ENCODE measurements at places on chromosomes 6 and 20.

GRCh38 chr20:8424010-8424409 is 291.9 kb downstream of the PLCB1 start:
- DNase-seq = no peak

DNA sequence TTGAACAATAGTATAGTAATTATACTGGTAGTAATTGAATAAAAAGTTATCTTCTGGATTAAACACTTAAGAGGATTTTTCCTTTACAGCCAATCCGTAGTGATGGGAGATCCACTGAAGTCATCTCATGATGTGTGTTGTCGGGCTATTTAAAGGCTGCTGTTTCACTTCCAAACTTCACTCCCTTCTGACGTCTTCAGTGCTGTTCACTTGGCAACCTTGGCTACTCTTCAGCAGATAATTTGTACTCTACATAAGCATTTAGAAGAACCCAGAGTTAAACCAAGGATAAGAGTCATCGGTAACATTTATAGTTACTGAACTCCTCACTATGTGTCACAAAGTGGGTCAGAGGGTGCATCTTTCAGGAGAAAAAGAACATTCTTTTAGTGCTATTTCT is 179.1 kb upstream of the EYA4 start:
- DNase-seq = no peak

DNA sequence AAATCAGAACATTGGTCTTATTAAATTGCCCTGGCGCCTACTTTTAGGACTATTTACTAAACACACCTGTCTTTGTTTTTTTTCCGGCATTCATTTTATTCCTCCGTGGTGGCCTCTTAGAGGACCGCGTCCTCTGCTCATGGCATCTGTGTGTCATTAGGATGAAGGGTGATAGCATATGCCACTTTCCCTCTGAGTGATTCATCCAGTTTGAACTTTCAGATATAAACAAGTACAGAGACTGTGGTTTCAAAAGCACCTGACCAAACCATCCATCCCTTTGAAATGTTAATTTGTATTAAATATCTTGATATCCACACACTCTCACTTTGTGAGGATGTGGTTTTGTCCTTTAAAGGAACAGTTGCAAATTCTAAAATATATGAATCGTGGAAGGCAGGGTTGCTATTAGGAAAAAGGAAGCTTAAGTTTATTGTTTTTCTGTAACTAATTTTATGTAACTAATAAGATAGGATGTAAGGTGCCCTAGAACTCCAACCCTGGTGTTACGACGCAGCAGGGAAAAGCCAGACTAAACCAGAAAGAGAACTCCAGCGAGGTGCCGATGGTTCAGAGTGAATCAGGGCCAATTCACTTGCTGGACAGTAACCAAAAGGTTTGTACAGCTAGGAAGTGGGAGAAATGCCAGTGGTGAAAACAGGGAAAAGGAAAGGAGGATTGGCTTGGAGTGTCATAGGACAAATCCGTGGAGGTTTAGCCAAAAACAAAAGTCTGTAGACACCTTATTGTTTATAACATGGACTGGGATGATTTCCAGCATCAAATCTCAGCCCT is 98.7 kb downstream of the SHLD1 start:
- DNase-seq = no peak

GRCh38 chr6:119129148-119129967 is 50.9 kb upstream of the FAM184A start:
- peak; percentile 67 for DNase-seq

GRCh38 chr20:19735446-19735845 is 22.6 kb upstream of the RIN2 start:
- DNase-seq = peak; percentile 47

GRCh38 chr6:166237617-166238016 is 70.0 kb upstream of the TBXT start:
- no peak for DNase-seq

- no peak for DNase-seq
Observed at GRCh38 chr20:47293631-47294030, 62.9 kb downstream of the ZMYND8 start.

GRCh38 chr6:46029602-46030001 is 13.9 kb upstream of the CLIC5 start:
- DNase-seq = no peak

- no peak for DNase-seq
Observed at GRCh38 chr6:118895859-118896258, 1.9 kb downstream of the ASF1A start.

DNA sequence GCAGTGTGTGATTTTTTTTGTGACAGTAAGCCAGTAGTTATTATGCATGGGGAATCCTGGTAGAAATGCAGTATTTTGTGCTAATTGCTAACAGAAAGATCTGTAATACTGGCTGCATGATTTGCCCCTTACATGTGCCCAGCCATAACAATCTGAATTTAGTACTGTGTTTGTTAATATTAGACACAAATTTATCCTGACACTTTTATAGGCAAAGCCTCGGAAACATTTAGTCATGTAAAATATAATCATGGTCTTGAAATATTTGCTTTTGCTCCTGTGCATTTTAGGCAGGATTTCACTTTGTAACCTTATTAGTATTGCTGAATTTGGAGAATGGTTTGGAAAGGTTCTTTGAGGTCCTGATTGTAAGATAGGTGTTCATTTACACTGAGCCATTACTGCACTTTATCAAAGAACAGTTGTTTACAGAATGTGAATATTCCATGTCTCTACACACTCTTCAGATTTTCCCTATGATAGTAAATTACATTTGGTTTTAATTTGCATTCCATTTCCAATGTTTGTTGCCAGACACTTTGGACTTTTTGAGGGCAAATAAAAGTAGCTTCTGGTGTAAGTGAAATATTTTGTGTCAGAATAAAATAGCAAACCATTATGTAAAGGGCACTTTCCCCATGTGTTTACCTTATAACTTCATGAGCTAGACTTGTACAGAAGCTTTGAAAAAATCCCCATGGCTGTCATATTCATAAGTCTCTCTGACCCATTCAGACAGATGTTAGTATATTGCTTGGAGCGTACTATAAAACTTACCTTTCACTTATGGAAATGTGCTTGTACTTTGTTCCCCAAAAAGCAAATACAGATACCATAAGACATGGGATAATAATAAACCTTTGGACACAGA is 349.9 kb downstream of the ARHGAP18 start:
- no peak for DNase-seq

DNA sequence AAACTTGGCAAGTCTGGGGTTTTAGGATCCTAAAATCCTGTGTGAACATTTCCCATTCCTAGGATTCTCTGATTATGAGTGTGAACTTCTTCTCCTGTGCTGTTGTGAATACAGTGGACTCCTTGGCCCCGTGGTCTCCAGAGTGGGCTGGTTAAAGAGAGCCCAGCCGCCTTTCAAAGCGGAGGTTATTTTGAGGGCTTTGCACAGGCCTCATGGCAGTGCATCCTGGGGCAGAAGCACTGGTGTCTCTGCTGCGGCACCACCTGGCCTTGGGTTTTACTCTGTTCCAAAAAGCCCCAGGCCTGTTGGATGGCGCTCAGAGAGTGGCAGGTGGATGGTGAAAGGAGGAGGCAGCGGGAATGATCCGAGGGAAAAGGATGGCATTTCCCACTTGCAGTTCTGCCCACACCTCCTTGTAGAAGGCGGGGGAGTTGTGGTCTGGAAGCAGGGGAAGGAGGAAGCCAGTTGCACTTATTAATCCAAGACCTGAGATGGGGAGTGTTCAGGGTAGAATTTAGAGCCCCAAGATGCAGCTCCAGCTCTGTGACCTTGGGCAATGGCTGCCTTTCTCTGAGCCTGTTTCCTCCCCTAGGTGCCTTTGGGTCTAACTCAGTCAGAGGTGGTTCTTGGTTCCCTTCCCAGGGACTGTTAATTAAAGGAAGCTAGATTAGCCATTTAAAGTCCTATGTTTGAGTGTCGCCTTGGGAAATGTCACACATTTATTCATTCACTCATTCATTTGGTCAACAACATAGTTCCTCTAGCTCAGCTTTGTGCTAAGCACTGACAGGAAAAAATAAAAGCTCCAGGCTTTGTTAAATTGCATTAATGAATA is 22.4 kb downstream of the MMP24 start:
- DNase-seq = no peak

DNA sequence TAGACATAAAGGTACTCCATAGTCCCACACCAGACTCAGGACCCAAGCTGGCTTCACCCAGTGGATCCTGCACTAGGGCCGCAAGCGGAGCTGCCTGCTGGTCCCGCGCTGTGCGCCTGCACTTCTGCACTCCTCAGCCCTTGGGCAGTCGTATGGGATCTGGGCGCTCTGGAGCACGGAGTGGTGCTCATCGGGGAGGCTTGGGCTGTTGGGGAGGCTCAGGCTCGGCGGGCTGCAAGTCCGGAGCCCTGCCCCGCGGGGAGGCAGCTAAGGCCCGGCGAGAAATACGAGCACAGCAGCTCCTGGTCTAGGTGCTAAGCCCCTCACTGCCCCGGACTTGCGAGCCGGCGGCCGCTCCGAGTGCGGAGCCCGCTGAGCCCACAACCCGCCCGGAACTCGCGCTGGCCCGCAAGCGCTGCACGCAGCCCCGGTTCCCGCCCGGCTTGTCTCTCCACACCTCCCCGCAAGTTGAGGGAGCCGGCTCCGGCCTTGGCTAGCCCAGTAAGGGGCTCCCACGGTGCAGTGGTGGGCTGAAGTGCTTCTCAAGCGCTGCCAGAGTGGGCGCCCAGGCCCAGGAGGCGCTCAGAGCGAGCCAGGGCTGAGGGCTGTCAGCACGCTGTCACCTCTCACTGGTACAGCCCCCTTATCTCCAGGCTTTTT is 33.4 kb upstream of the GCNT2 start:
- DNase-seq = no peak

GRCh38 chr6:119523556-119523955 is 174.0 kb upstream of the MAN1A1 start:
- DNase-seq = no peak

- no peak for DNase-seq
Observed at GRCh38 chr6:160775792-160776580, 73.9 kb downstream of the PLG start.

- DNase-seq = no peak
Observed at GRCh38 chr6:35297601-35298481, at the start of gene DEF6. Gene DEF6, plus strand, starts transcription at chr6:35297818. Its CDS starts 39 bp downstream, at chr6:35297857.

DNA sequence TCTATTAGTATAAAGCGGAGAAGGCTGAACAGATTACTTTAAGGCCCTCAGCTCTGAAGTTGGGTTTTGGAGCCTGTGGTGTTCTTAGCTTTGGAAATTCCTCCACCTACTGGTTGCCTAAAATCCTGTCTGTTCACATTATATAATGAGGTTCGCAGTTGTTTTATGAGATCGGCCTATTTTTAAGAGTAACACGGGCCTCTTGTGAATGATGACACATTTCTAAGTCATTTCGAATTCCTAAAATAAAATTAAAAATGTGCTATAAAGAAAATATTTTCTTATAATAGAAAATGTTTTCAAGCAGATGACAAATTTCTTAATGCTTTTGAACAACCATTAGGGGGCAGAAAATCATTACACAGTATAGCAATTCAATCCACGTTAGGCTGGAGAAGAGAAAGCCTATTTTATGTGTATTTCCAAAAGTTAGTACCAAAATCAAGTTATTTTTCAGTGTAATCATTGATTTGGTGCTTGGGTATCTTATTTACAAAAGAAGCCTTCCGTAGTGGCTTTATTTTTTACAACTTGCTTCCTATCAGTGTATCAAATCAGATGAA is 15.8 kb upstream of the FAM8A1 start:
- DNase-seq = peak; percentile 88

DNA sequence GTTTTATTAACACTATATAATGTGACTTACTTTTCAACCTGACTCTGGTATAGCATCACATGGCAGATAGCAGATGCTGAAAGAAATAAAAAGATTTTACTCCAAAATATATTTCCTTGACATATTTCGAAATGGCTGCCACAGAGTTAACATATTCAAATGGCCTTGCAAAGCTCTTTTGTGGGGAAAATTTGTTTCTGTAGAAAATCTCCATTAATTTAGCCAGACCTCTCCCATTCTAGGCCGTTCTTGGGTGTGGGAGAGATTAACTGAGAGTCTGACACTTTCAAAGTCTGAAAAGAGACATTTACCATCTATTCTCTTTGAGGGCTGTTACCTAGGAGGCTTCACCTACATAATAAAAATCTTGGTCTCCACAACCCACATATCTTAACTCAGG is 217.2 kb downstream of the OTOR start:
- DNase-seq = no peak

DNA sequence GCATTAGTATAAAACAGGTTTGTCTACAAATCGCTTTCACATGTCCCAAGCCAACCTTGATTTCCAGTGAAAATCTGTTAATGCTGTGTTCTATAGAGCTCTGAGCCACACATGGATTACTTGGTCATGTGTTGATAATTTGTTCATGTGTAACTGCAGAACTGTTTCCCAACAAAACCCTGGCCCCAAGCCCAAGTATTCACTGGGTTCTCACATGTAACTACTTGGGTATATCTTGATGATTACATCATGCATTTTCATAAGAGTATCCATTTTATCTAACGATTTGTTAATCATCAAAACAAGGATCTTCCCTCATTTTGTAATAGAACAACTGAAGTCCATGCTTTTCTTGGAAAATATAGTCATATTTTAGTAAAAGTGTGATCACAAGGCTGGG is 657.6 kb downstream of the PRKN start:
- DNase-seq = no peak

DNA sequence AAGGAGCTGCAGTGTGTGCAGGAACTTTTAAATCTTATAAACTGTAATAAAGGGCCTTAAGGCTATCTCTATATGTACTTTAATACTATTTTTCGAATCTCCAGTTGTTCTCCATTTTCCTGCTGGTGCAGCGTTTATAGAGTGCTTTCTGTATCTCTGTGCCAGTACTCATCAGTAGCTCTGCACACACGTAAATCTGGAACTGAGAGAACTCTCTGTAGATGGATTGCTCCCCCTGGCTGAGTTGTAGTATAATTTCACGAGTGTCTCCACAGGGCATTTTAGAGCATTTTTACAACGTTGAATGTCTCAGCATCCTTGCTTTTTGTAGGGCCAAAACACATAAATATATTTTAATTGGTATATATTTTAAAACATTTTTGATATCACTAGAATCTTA is 256.5 kb downstream of the TRDN start:
- DNase-seq = no peak

- DNase-seq = no peak
Observed at GRCh38 chr20:60052322-60052721, 94.1 kb downstream of the CDH26 start.

- DNase-seq = no peak
Observed at GRCh38 chr6:106360410-106360988, at the start of gene CRYBG1. Gene CRYBG1, plus strand, starts transcription at chr6:106360717. Its CDS starts 192 bp downstream, at chr6:106360909.

- no peak for DNase-seq
Observed at GRCh38 chr6:165186041-165186440, 123.4 kb downstream of the C6orf118 start.

- DNase-seq = no peak
Observed at GRCh38 chr6:160301339-160301738, 42.7 kb upstream of the SLC22A2 start.

- peak; percentile 94 for DNase-seq
Observed at GRCh38 chr20:57698116-57698866, 11.5 kb downstream of the PMEPA1 start.

DNA sequence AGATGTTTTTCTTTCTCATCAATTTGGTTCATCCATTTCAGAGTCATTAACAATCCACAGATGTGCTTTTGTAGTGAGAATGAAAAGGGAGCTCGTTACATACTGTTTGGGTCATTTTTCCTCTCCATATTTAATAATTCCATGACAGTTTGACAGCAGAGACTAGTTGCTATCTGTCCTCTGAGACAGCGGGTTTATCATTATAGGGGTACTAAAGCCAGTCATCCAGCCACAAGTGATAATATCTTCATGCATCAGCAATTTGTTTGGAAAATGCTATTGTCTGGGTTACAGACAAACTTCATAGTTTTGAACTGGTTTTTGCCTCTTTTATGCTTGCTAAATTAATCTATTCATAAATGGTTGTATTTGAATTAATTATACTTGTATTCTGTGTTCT is 350.6 kb upstream of the FLRT3 start:
- DNase-seq = no peak
